ENCODE measurements at places on chromosomes 1 and 21.

DNA sequence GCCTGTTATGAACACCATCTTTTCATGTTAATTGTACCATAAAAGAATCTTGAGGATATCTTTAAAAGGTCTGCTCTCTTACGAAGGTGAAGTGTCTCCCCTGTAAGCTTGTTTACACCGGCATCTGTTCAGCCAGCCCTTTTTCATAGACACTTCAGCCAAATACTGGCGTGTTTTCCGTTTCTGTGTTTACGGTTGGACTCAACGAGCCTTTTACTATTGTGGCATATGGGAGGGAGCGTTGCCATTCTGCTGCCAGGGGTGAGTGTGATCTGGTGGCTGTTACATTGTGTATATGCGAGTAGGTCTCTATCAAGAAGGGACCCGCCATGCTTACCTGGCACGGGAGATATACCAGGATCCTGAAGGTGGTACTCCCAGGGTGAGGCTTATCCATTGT lies 433.8 kb downstream of the CAMTA1 start:
- DNase-seq, result no peak

GRCh38 chr1:54879872-54880271 lies 7.1 kb downstream of the DHCR24 start:
- DNase-seq, result no peak

- no peak for DNase-seq
These were observed 56.3 kb downstream of the TBX15 start for GRCh38 chr1:118931876-118932275.

GRCh38 chr1:67061266-67061665 lies 7.3 kb upstream of the SLC35D1 start:
- DNase-seq, result no peak

- no peak for DNase-seq
These were observed 496.6 kb downstream of the DPYD start for GRCh38 chr1:97424209-97424608.

DNA sequence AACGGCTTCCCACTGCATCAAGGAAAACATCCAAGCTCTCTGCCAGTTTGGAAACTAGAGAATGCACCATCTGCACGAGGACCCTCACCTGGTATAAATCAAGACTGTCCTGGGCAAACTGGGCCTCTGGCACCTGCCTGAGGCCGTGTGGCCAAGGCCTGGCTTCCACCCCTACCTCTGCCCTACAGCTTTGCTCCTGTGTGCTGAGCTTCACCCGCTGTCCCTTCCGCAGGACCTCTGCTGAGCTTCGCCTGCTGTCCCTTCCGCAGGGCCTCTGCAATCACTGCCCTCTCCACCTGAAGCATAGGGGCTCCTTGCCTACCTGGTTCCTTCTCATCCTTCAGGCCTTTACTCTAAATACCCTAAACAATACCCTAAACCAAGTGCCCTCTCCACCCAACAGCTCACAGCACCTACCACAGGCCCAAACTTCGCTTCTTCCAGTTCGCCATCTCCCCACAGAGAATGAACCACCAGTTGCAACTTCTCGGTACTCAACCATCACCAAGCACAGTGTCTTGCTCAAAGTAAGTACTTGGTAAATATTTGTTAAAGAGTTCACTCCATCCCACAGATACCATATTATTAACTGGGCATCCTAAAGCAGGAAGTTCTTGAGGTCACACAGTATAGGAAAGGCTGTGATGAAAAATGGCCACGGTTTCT lies 18.4 kb downstream of the GNB1 start:
- no peak for DNase-seq

GRCh38 chr1:10508511-10508951 lies 33.8 kb downstream of the PEX14 start:
- DNase-seq, result no peak

DNA sequence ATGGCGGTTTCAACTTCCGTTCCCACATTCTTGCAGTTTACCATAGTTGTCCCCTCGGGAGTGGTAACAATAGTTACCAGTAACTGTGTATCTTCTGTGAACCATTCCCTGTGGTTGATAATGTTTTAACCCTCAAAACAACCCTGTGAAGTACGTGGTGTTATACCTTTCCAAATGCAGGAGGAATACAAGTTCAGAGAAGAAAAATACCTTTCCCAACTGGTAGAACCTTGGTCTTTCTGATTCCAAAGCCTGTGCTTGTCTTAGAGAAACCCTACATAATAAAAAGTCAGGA lies 789 bp downstream of the BTF3L4 start:
- no peak for DNase-seq

DNA sequence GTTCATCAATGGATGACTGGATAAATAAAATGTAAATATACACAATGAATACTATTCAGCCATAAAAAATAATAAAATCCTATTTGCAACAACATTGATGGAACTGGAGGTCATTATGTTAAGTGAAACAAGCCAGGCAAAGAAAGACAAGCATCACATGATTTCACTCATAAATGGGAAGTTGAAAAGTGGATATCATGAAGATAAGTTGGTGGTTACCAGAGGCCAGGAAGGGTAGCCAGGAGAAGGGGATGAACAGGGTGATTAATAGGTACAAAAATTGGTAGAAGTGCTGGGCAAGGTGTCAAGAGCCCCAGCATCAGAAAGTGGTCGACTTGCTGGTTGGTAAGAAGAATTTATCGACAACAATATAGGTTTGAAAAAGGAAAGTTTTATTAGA lies 1.3 kb upstream of the PARK7 start:
- DNase-seq, result no peak

- DNase-seq, result no peak
These were observed 108.9 kb upstream of the ZBTB40 start for GRCh38 chr1:22342734-22343191.

DNA sequence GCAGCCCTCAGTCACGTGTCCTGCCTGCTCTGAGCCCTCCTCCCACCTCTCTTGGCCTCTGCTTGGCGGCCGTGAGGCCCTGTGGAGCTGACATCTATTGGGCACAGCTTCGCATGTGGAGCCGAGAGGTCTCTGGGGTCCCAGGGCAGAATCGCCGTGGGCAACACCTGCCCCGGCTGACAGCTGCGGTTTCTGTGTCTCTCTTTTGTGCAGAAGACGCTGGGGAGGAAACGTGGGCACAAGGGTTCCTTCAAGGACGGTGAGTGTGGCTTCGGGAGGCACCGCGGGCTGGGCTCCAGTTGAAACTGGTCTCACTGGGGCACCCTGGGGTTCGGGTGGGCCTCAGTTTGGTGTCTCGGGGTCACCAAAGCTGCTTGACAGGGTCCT lies 11.5 kb downstream of the ARHGEF16 start:
- DNase-seq, result no peak

DNA sequence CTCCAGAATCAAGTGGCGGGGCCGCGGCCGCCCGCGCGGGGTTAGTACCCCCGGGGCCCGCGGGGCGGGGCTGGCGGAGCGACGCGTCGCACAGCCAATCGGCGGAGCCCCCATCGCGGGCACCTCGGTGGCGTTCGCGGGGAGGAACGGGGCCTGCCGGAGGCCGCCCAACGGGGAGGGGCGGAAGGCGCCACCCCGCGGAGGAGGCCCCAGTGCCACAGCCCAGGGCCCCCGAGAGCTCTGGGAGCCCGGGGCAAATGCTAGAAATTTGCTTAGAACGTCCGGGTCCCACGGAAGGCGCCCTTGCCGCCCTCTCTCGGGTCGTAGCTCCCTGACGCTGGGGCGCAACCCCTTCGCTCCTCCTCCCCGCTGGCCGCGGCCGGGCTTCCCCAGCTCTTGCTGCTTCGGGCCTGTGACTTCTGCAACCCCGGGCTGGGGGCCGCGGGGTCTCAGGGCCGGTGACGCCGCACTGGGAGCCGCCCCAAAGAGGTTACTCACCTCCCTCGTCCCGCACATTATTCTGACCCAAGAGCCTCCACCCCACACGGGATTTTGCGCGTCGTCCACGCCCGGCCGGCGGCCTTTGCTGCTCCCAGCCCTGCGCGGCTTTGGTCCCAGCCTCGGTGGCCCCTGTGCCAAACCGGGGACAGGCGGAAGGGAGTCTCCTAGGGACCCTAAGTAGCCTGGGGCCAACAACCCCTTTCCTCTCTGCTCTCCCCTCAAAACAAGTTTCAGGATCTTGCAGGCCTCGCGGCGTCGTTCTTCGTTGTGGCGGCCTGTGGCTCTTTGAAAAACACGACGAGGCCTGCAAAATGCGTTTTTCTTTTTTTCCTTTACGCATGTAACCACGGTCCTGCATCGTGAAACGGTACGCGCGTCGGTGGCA lies at the start of gene RUNX3:
Gene RUNX3, minus strand, starts transcription at position 17 of the 886 bp plus-strand sequence. CDS start 408 bp downstream, outside the sequence.
- DNase-seq, result peak; percentile 94

DNA sequence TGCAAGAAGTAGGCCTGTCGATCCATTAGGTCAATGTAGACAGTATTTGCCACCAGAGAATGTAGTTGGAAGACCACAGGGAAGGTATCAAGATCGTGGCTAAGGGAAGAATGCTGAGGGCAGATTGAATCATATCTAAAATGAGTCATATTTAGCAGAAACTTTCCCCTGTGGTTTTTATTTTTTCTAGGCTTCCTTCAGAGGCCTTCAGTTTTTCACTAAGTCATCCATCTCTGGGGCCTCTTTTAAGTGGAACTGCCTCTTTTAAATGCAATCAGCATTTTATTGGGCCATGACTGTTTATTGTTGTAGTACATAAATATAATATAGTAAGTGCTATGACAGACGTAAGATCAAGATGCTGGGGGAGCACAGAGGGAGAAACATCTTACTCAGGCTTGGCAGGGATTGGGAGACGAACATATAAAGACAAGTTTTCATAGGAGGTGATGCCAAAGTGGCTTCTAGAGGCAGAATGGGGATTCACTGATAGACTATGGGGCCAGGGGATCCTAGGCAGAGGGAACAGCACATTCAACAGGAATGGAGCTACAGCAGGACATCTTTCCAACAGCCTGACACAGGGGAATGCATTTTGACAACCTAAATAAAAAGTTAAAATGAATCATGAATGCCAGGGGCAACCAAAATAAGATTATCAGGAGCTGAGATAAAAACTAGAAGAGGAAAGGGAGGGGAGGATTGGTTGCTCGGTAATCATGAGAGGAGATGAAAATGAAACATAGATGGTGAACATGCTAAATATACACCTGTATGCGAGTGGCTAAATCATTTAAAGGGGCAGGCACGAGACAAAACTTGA lies 20.1 kb downstream of the UBE2U start:
- DNase-seq, result no peak

GRCh38 chr1:83828456-83828855 lies 170.5 kb downstream of the TTLL7 start:
- DNase-seq, result no peak

DNA sequence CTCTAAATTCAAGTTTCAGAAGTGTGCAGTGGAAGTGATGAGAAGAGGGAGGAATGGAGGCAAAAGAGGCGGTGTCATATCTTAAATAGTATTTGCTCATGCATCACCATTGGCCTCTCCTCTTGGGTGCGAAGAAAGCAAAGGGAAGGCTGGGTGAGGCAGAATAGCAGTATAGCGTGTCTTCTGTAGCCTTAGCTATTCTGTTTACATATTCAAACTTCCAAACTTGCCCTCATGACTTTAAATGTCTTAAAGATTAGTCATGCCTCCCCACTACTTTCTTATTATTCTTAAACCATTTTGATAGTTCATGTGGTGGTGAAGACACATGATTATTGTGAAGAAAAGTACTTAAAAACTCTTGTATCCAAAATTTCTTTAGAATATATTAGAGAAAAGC lies 104.6 kb upstream of the TENT5C start:
- DNase-seq, result no peak

DNA sequence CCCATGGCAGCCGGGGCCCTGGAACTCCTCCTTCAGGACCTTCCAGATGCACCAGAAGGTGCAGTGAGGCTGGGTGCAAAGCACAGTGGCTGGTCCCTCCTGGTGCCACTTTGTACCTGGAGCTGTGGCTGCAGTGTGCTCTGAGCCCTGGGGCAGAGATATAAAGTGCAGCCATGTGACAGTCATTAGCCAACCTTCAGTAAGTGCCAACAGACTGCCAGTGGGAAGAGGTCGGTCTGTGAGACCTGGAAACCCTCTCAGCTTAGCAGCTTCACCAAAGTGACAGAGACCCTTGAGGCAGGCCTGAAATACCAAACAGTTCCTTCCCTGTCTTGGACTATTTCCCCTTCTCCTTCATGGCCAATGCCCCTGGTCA lies 26.7 kb upstream of the NGF start:
- no peak for DNase-seq

GRCh38 chr1:212188599-212189351 lies 96.4 kb upstream of the PPP2R5A start:
- no peak for DNase-seq

DNA sequence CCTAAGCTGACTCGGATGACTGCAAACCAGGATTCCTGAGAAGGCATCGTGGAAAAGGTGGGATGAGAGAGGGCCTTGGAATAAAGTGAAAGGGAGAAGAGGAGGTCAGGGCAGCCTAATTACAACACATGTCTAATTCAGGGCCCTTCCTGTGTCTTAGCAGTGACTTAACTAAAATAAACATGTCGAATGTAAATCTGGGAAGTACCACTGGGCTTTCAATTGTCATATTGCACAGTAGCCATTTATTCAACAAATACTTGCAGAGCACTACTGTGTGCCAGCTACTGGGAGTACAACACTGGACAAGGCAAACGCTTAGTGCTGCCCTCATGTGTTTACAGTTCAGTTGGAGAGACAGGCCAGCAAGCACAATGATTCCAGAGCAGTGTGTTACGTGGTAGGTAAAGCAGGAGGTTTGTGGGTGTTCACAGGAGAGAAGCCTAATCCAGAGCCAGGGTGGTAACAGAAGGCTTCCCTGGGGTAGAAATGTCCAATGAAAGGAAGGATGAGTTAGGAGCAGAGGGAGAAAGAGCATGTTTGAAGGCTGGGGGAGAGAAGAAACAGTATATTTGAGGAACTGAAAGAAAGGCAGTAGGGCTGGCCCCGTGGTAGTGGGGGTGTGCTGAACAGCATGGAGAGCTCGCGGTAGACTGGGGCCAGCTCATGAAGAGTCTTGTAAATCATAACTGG lies 38.0 kb upstream of the RASAL2 start:
- no peak for DNase-seq

GRCh38 chr1:23899070-23899469 lies 14.1 kb downstream of the CNR2 start:
- no peak for DNase-seq

- no peak for DNase-seq
These were observed 31.9 kb upstream of the RAP1A start for GRCh38 chr1:111587509-111588174.

DNA sequence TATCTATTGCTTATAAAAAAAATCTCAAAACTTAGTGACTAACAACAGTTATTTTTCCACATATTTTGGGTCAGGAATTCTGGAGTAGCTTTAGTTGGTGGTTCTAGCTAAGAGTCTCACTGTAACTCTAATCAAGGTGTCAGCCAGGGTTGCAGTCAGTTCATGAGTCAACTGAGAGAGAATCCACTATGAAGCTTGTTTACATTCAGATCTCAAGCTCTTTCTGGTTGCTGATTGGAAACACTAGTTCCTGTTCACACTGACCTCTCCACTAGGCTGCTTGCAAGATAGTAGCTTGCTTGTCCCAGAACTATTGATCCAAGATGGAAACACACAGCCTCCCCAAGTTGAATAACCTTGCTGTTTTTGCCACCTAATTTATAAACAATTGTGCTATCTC lies 1192.1 kb upstream of the B3GALT2 start:
- no peak for DNase-seq

GRCh38 chr1:6345460-6345859 lies 48.1 kb downstream of the ACOT7 start:
- no peak for DNase-seq

- no peak for DNase-seq
These were observed 310.9 kb downstream of the NTNG1 start for GRCh38 chr1:107451715-107452114.

- DNase-seq, result no peak
These were observed 58.5 kb upstream of the ENAH start for GRCh38 chr1:225711236-225711937.

Measured in Peyer's patch (tissue), 4 donors.